ENCODE measurements at places on chromosomes 11 and 22.

GRCh38 chr11:44707094-44707493, 19.7 kb upstream of the TSPAN18 start:
- no peak for DNase-seq
- H3K27me3 ChIP-seq: no peaks in the 10 kb centered on the region
- H3K4me3 ChIP-seq: no peak overlapping the region
- no peak overlapping the region for H3K27ac ChIP-seq

DNA sequence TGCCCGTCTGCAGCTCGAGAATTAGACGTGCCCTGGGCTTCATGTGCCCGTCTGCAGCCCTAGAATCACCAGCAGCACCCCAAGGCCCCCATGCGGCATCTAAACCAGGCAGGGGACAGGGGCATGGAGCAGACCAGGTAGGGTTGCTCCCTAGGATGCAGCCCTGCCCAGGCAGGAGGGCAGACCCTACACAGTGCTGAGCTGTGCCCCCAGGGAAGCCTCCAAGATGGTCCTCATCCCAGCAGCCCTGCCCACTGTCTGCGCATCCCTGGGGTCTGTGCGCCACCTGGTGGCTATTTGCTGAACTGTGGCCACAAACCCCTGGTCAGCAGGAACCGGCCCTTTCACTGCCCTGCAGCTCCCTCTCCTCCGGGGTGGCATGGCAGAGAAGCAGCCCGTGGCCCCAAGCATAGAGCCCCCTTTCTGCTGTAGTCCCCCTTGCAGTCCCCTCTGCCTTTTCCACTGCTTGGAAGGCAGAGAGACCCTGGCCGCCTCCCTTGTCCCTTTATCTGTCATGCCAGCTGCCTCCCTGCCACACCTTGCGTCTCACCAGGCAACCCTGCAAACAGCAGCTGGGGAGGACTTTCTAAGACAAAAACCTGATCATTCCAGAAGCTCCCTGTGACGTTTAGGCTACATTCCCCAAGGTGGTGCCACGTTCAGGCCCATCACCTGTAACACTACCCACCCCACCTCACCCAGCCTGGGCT, 86.6 kb downstream of the KCNQ1 start:
- peaks cover under 1% of the 10 kb centered on the region for H3K27me3 ChIP-seq
- no peak overlapping the region for H3K27ac ChIP-seq
- no peak overlapping the region for H3K4me3 ChIP-seq
- DNase-seq: peak; percentile 51
- peaks cover 19% of the 10 kb centered on the region for H3K4me1 ChIP-seq
- no peaks in the 10 kb centered on the region for H3K36me3 ChIP-seq

DNA sequence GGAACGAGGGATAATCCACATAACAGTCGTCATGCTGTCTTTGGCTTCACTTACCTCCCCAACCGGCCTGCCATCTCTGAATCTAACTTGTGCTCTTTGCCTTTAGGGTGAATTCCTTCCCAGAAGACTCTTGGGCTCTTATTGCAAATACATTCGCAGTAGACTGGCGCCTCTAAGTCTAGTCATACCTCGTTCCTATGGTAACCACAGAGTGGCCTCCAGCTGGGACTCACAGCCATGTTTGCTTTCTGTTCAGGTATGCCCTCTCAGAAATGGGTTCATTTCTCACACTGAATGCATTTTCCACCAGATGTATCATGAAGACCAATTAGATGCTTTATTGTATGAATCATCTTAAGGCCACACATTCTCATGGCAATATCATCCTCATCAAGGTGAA, 112.7 kb downstream of the FAR1 start:
- H3K4me3 ChIP-seq: no peak overlapping the region
- H3K4me1 ChIP-seq: no peaks in the 10 kb centered on the region
- H3K27me3 ChIP-seq: peaks cover 73% of the 10 kb centered on the region

- DNase-seq: peak; percentile 79
- peaks cover 6% of the 10 kb centered on the region for H3K4me1 ChIP-seq
- peak overlapping the region; percentile 98 for H3K27ac ChIP-seq
- H3K36me3 ChIP-seq: peaks cover 6% of the 10 kb centered on the region
These were observed 36.5 kb upstream of the HSD17B12 start for GRCh38 chr11:43643898-43644620.

- H3K4me3 ChIP-seq: no peak overlapping the region
- no peak overlapping the region for H3K27ac ChIP-seq
- no peaks in the 10 kb centered on the region for H3K36me3 ChIP-seq
- DNase-seq: no peak
- no peaks in the 10 kb centered on the region for H3K4me1 ChIP-seq
- no peaks in the 10 kb centered on the region for H3K27me3 ChIP-seq
These were observed 41.8 kb upstream of the SORL1-AS1 start for GRCh38 chr11:121494355-121495099.

- H3K27me3 ChIP-seq: no peaks in the 10 kb centered on the region
- no peaks in the 10 kb centered on the region for H3K36me3 ChIP-seq
- peak overlapping the region; percentile 93 for H3K4me3 ChIP-seq
- no peak for DNase-seq
- H3K27ac ChIP-seq: peak overlapping the region; percentile 92
These were observed 1.3 kb downstream of the PACSIN2 start for GRCh38 chr22:43013355-43014315.

- peaks cover 9% of the 10 kb centered on the region for H3K4me1 ChIP-seq
These were observed 18.0 kb downstream of the A4GALT start for GRCh38 chr22:42702675-42703074.

DNA sequence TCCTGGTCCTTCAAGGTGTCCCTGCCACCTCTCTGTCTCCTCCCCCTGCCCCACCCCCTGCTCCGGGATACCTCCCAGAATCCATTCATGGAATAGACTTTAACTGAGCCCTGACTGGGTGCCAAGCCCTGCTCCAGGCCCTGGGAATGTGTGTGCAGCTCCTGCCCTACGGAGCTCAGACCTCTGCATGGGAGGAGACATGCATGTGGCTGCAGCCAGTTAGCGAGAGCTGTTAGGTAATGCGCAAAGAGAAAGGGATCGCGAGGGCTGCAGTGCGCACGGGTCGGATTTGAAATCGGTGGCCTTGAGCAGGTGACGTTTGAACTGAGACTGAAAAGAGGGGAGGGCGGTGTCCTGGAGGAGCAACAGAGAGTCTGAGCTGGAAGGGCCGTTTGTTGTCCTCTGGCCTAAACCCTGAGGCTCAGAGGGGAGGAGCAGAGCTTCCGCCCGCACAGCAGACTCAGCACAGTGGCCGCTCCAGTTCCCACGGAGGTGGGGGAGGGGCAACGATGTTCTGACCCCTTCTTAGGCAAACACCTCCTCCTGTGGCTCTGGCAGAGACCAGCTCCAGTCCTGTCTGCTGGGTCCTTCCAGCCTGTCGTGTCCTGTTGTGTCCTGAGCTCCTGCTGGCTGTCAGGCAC, 19.8 kb upstream of the LRRC10B start:
- DNase-seq: no peak
- H3K4me3 ChIP-seq: peak overlapping the region; percentile 4
- H3K36me3 ChIP-seq: peaks cover 6% of the 10 kb centered on the region
- H3K27me3 ChIP-seq: peaks cover 1% of the 10 kb centered on the region

DNA sequence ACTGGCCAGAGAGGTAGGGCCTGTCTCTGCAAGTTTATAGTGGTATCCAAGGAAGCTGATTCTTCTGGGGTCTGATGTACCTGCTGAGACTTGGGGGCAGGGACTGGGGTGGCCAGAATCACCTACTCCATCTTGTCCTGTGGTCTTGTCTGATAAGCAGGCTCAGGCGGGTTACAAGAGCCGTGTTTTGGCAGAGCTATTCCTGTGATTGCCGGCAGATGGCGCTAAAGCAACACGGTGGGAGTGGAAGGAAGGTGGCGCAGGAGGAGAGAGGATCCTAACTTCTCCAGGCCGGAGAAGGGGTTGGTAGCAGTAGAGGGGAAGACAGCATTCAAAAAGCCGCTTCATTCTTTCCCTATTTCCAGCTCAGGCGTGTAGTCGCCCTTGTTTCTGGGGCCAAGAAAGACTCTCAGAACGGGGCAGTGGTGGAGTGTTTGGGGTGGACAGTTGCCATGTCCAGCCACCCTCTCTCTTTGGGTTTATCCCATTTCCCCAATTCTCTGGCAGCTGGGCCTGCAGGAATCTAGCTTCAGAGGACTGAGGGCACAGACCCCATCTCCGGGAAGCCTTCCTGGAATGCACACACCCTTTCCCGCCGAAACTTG, 15.1 kb downstream of the CHRM1 start:
- no peak overlapping the region for H3K4me3 ChIP-seq
- H3K4me1 ChIP-seq: peaks cover 6% of the 10 kb centered on the region
- peak; percentile 81 for DNase-seq
- H3K27ac ChIP-seq: no peak overlapping the region
- H3K36me3 ChIP-seq: no peaks in the 10 kb centered on the region
- peaks cover 14% of the 10 kb centered on the region for H3K27me3 ChIP-seq

DNA sequence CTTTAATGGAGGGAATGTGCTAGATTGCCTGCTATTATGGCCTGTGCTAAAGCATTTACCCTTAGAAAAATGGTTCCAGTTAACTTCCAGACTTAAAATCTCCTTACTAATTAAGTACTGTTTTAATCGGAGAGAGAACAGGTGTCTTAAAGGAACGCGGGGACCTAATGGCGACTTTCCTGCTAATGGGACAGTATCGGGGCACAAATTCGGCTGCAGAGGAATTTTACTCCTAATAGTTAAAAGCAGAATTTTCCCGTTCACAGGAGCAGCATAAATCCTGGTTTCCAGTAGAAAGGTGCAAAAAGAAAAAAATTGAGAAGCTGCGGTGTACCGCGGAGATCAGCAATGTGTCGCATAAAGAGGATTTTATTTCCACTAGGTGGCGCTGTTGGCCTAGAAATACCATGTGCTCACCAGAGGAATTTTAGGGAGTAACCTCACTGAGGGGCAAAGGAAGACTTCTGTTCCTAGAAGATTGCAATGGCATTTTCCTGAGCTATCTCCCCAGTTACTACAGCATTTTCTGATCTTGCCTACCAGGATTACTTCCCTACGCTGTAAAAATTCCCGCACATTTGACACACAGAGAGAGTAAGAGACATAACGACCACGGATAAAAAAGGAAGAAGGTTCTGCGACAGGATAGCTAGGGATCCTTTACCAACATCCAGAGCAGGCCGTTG, 44.5 kb downstream of the ZNF280B start:
- no peak overlapping the region for H3K4me3 ChIP-seq
- peaks cover 3% of the 10 kb centered on the region for H3K4me1 ChIP-seq
- no peak overlapping the region for H3K27ac ChIP-seq
- DNase-seq: peak; percentile 71

GRCh38 chr22:16973591-16974297, 34.3 kb downstream of the GAB4 start:
- no peak overlapping the region for H3K4me3 ChIP-seq
- DNase-seq: no peak

GRCh38 chr11:26028393-26028911, 303.5 kb upstream of the ANO3 start:
- peak; percentile 28 for DNase-seq
- H3K4me3 ChIP-seq: no peak overlapping the region
- no peaks in the 10 kb centered on the region for H3K4me1 ChIP-seq
- no peaks in the 10 kb centered on the region for H3K36me3 ChIP-seq

- no peak overlapping the region for H3K27ac ChIP-seq
- H3K36me3 ChIP-seq: no peaks in the 10 kb centered on the region
- no peaks in the 10 kb centered on the region for H3K4me1 ChIP-seq
- no peaks in the 10 kb centered on the region for H3K27me3 ChIP-seq
- no peak for DNase-seq
These were observed 8.6 kb upstream of the INCENP start for GRCh38 chr11:62115085-62115694.

DNA sequence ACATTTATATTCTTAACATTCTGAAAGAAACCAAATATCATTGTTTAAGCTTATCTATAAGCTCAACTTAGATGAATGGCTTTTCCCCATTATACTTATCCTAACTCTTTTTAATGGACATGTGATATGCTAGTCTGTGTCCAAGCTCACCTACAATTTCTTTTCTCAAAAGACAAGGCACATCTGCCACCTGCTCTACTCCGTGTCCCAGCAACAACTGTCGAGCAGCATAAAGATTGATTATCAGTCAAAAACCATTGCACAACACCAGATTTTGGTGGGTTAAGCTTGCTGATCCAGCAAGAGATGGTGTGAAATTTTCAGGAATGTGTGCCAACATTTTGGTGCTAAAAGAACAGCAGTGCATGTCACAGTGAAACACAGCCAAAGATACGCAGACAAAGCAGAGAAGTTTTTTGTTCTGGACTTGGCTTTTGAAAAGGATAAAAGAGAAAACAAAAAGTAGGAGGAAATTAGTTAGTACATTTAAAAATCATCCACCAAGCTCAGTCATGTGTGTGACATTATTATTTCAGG, 65.8 kb downstream of the DCDC1 start:
- H3K4me3 ChIP-seq: no peak overlapping the region
- H3K36me3 ChIP-seq: no peaks in the 10 kb centered on the region
- H3K27me3 ChIP-seq: peaks cover 38% of the 10 kb centered on the region
- no peaks in the 10 kb centered on the region for H3K4me1 ChIP-seq

DNA sequence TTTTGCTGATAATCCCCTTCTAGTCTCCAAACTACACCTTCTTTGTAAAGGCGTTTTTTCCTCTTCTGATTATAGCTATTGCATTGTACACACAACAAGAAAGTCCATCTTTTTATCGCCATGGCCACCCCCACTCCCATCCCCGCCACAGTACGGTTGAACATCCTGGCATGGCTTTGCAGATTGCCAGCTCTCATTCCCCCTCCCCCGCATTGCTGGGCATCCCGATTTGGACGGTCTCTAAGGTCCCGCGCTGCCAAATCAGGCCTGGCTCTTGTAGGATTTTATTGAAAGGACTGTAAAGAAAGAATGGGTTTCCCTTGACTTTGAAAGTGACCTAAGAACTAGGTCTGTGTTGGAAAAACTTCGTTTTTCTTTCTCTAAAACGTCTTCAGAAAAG, 916 bp upstream of the SLC6A5 start:
- no peak overlapping the region for H3K27ac ChIP-seq
- peaks cover 6% of the 10 kb centered on the region for H3K4me1 ChIP-seq
- no peaks in the 10 kb centered on the region for H3K36me3 ChIP-seq
- DNase-seq: no peak
- peaks cover 92% of the 10 kb centered on the region for H3K27me3 ChIP-seq

- H3K27ac ChIP-seq: no peak overlapping the region
- H3K4me3 ChIP-seq: no peak overlapping the region
- peaks cover under 1% of the 10 kb centered on the region for H3K27me3 ChIP-seq
These were observed 4.2 kb downstream of the LMO1 start for GRCh38 chr11:8259306-8259959.

DNA sequence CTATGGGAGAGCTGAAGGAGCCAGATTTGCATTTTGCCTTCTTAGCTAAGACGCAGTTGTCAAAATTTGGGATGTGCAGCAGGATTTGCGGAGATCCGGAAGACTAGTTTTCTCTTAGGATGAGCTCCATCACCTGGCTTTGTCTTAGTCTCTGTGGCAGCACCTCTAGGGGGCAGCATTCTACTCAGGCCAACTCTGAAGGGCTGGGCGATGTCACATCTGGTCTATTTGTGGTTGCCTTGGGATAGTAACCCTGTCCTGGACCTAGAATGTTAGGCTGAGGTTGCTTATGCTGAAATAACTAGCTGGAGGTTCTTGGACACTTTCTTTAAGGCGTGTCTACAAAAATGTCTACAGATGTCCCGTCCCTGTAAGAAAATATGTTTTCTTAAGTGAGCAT, 116.2 kb downstream of the FAT3 start:
- H3K27me3 ChIP-seq: no peaks in the 10 kb centered on the region
- H3K27ac ChIP-seq: no peak overlapping the region
- no peaks in the 10 kb centered on the region for H3K36me3 ChIP-seq
- peaks cover 15% of the 10 kb centered on the region for H3K4me1 ChIP-seq
